Liver (tissue), 10 donors: ENCODE measurements at places on chromosomes 6 and 20. TPM values are rescaled to one million over a fixed set of nuclear protein-coding genes. Genes with fewer than 3 reads are reported as not detected.

Gene SIRPB2
- total RNA-seq: 2.8 TPM

GRCh38 chr6:6406715-6407070 is 86.2 kb upstream of the F13A1 start:
- no peaks in the 10 kb centered on the region for H3K27me3 ChIP-seq
- H3K4me1 ChIP-seq: peaks cover 27% of the 10 kb centered on the region
- H3K4me3 ChIP-seq: no peak overlapping the region
- H3K36me3 ChIP-seq: no peaks in the 10 kb centered on the region

GRCh38 chr6:12393100-12393499 is 102.9 kb downstream of the EDN1 start:
- no peak overlapping the region for H3K27ac ChIP-seq
- DNase-seq: no peak
- H3K27me3 ChIP-seq: no peaks in the 10 kb centered on the region
- no peak overlapping the region for H3K4me3 ChIP-seq

GRCh38 chr20:46307139-46307998 is 929 bp downstream of the CDH22 start:
- no peak overlapping the region for H3K27ac ChIP-seq
- DNase-seq: peak; percentile 52
- H3K36me3 ChIP-seq: no peaks in the 10 kb centered on the region
- H3K27me3 ChIP-seq: peaks cover 4% of the 10 kb centered on the region
- H3K4me3 ChIP-seq: peak overlapping the region; percentile 50
- peaks cover 19% of the 10 kb centered on the region for H3K4me1 ChIP-seq

DNA sequence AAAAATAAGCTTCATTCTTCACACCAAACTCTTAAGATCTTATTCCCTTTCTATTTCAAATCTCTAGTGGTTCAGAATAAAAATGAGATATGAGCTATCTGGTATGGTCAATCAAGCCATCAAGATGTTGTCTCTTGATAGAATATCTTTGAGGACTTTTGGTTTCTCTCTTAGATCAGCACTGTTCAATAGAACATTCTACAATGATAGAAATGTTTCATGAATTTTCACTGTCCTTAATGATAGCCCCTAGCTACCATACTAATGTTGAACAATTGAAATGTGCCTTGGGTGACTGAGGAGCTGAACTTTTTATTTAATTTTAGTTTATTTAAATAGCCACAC is 24.1 kb upstream of the HINT3 start:
- H3K4me1 ChIP-seq: no peaks in the 10 kb centered on the region
- peaks cover 17% of the 10 kb centered on the region for H3K36me3 ChIP-seq
- DNase-seq: no peak
- H3K4me3 ChIP-seq: no peak overlapping the region
- no peaks in the 10 kb centered on the region for H3K27me3 ChIP-seq
